Activated CD4-positive, alpha-beta T cell treated with anti-CD3 and anti-CD28 coated beads, Interleukin-10, Interleukin-2, amounts not matched to agents 100 ng/mL and 50 ng/mL, durations not matched to agents 16 hours and 8 hours (primary cell): ENCODE measurements at places on chromosomes 2 and 18.
A peak's percentile ranks its signal among the peaks of the same experiment; 100 is the strongest.

DNA sequence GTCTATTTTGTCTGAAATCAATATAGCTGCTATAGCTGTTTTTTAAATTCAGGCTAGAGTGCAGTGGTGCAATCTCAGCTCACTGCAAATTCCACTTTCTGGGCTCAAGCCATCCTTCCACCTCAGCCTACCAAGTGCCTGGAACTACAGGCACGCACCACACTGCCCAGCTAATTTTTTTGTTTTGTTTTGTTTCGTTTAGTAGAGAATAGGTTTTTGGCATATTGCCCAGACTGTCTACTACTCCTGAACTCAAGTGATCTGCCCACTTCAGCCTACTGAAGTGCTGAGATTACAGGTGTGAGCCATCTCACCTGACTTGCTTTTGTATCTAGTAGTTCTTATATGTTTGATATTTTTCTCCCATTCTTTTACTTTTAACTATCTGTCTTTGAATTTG lies 259.7 kb downstream of the CDH19 start:
- DNase-seq, result no peak

DNA sequence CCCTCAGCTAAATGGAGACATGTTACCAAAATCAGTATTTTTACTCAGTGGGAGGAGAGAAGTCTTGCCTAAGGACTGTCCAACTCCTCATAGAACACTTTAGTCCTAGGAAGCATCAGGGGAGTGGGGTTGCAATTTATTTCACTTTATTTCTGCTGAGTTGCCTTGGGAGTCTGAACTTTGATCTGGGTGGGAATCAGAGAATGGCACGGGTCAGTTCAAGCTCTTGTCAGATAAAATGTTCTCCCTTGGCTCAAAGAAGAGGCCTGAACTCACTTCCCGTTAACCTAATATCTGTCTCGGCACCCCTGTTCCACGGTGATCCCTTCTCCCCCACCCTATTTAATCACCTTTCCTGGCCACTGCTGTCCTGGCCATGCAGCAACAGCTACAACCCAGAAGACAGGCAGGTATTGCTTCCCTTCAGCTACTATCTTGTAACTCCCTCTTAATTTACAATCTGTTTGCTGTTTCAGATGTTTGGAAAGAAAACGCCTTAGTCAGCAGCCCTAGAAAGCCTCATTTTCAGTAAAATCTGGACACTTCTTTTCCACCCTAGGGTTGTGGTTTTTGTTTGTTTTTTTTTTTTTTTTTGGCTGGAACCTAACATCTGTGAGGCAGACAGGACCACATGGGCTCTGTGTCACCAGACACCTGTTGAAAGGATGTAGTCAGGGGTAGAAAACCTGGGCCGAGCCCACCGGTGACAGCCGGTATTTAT lies 52.5 kb downstream of the SERTAD2 start:
- DNase-seq, result no peak

DNA sequence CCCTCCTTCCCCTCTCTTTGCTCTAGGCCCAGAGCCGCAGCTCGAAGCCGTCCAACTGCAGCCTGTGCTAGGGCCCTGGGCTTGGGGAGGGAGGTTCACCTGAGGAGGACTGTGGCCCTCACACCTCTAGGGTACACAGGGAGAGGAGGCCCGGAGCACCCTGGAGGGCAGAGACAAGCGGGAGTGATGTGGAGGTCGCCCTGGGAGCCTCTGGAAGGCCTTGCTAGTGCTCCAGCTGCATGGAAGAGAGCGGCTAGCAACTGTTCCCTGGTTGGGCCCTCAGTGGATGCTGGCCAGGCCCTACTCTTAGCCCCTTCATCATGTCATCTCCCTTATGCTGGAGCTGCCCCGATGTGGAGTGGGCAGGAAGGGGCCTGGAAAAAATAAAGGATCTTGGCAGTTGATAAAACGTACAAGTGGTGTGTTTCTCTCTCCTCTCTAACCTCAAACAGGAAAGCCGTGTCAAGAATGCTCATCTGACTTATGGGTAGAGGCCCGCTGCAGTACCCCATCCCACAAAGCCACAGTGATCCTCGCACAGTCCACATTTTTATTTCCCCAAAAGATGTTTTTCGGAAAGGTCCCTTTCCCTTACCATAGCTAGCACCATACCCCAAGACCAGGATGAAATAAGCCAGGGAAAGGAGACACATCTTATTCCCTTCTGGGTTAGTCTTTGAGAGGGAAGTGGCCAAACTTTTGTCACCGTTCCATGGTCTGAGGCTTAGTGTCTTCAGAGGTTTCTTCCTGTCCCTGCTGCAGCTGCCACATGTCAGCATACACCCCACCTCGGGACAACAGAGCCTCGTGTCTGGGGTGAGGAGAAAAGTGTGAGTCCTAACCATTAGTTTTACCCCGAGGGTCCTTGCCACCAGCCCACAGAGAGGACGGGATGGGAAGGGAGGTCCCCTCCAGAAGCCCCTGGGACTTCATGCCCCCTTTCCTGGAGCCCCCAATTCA lies 2.9 kb downstream of the ZFAND2B start:
- peak; percentile 10 for DNase-seq

GRCh38 chr2:85475799-85476490 lies 57.4 kb downstream of the SH2D6 start:
- DNase-seq, result no peak

DNA sequence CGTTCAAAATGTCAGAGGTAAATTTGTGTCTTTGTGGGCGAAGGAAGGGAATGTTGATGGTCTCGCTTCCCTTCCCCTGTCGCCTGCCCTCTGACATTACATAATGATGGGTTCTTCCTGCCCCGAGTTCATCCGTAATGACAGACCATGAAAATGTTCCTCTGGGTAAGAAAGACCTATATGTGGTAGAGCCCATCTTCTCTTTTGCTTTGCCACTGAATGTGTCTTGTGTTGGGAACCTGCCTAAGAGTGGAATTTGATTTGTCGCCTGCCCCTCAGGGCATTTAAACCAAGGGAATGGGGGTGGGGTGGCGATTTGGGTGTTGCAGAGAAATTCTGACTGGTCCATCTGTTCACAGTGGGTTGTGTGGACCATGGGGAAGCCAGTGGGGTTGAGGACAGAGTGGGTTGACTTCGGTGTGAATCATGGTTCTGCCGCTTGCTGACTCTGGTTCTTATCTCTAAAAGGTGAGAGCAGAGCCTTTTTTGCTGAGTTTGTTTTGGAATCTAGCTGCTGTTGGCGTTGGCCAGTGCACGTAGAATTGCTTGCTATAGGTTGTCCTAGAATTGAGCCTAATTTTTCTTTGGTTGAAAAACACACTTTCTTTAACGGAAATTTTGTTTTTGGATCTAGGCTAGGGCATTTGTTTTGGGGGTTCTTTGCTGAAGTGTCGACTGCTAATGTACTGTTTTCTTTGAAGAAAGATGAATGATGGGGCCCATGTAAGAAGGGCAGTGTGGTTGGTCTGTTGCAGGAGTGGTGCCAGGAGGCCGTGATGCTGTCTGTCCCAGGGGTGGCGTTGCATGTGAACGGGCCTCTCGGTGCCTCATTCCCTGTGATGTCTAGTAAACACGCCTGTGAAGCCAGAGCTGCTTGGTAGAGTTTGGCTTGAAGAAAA lies 1.3 kb downstream of the INPP4A start:
- DNase-seq, result peak; percentile 60

DNA sequence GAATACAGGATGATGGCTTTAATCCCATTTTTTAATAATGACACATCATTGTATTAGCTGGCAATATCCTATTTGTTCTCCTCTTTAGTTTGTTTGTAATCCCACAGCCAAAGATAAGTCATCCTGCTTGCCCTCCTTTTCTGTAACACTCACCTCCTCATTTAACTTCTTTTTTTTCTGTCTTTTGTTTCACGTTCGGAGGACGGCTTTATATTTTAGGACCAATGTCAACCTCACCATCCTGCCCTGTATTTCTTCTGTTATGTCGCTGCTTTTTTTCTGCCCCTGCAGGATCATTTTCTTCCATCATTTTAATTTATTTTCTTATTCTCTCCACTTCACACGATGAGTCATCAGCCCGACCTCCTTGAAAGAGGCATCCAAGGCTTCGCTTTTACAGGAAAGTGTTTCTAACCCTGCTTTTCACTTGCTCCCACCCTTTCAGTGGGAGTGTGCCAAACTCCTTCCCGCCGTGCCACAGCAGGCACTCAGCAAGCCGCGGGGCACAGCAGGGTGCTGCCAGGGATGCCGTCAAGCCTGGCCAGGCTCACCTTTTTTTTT lies 11.4 kb downstream of the RAB31 start:
- DNase-seq, result no peak

GRCh38 chr2:154223726-154224125 lies 352.0 kb downstream of the GALNT13 start:
- DNase-seq, result no peak

GRCh38 chr2:216346781-216347180 lies 25.5 kb downstream of the MARCHF4 start:
- DNase-seq, result no peak

GRCh38 chr2:64391940-64392339 lies 62.0 kb upstream of the LGALSL start:
- no peak for DNase-seq

DNA sequence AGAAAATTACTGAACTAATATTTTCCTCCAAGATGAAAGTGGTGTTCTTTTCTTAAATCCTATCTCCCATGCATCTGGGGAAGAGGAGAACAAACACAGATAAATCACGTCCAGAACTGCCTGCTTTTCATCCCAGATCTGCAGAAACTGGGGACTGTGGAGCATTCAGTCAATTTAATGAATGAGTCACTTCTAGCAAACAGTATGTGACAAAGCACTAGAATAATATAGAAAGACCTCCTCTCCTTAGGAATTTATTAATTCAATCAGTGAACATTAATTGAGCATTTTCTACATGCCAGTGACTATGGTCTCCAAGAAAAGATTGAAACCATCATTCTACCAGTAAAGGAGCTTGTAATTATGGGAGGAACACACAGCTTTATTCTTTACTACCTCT lies 693.4 kb upstream of the ID2 start:
- no peak for DNase-seq

DNA sequence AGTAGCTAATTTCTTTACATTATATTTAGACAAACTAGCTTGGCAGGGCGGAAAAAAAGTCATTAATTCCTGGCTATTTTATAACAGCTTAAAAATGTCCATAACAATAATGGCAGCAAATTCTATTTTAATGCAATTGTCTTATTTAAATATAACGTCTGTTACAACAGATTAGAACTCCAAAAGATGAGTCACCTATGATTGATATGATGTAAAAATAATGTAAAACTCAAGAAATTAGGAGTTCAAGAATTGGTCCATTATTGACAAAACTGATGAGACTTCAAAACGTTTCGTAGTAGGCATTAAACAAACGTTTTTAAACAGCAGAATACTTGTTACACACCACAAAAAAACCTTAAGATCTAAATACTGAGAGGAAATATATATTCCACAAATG lies 2.7 kb downstream of the XPO1 start:
- no peak for DNase-seq

GRCh38 chr2:20231598-20232026 lies 6.7 kb upstream of the SDC1 start:
- DNase-seq, result no peak

DNA sequence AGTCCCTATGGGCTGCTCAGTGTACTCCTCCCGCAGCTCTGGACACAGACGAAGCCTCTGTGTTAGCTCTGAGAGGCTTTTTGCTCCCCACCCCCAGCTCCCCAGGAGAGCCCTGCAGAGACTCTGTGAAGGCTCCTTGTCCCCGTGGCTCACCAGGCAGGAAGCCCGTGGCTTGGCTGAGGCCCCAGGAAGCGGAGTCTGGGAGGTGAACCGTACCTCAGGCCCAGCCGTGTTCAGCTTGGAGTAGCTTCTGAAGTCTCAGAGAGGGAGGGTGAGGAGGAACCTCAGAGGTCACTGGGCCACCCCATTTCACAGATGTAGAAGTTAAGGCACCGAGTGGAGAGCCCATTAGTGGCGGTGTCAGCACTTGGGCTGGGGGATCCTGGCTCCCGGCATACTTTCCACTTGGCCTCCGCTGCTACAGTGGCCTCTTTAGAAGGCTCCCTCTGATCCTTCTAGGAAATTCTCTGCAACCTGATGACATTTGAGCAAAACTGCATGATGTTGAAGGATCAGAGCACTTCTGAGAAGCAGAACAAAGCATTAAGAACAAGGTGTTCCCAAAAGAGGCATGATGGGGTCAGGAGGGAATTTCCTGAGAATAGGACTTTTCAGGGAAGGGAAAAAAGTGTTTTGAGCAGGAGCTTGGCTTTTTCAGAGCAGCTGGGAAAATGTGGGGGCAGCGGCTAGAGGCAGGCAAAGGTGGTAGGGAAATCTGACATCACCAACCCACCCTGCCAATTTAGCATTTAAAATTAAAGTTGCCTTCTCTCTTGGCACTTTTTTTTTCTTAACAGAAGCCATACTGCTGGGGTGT lies 79.1 kb downstream of the MCFD2 start:
- DNase-seq, result no peak

- no peak for DNase-seq
Observed at GRCh38 chr2:239093952-239094351, 246.1 kb downstream of the TWIST2 start.

DNA sequence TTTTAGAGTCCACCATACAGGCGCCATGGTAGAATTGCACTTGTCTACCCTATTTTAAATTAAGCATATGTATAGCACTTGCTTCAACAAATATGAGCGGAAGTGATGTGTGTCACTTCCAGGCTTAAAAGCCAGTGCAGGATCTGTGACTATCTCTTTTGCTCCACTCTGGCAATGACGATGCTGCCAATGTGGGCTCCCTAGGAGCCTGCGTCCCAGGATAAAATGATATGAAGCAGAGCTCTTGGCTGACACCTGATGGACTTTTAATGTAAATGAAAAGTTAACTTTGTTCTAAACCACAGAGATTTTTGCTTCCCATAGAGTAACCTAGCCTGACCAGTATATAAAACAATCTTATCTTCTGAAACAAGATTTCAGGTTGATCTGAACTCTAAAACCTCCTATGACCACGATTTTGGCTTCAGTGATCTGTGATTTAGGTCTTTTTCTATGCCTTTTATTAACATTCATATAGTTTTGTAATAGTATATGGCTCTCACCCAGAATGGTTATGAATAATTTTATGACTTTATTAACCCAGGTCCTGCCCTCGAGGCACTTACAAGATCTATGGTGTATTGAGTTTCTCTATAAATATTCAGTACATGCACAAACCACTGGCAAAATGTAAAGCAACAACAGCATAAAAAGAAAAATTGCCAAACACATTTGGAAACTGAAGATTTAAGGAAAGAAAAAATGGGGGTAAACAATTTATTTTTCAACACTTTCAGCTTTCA lies 422.5 kb upstream of the PIK3C3 start:
- DNase-seq, result no peak

DNA sequence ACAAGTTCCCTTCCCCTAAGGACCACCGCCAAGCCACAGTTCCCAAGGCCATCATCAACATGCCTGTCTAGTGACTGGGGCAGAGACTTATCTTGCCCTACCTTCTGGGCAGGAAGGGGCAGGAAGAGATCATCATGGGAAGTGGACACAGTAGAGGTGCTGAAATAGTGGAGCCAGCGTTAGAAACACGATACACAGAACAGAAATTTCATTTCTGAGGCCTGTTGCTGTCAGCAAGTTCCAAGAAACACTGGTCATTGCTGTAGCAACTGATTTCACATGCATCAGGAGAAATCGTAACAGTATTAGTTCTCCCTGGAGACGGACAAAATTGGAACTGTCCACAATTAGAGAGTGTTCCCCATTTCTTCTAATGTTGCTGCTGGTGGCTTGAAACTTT lies 83.0 kb downstream of the COLEC12 start:
- no peak for DNase-seq
